ENCODE measurements at places on chromosomes 1 and 21.

GRCh38 chr1:228007801-228008341, 1.1 kb downstream of the WNT3A start:
- no peak for DNase-seq

DNA sequence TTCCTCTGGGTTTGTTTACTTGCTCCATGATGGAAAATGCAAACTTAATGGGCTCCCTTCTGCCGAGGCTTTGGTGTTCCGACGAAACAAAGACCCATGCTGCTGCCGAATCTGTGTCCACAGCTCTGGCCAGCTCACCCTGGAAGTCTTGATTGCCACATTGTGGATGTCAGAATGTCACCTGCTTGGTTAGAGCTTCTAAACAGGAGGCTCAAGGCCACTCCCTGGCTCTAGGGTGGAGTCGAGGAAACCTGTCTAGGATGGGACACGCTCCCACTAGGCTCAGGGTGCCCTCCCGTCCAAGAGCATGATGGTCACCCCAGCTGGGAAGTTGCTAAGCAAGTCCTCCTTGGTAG, 279.3 kb upstream of the VAMP3 start:
- no peak for DNase-seq

DNA sequence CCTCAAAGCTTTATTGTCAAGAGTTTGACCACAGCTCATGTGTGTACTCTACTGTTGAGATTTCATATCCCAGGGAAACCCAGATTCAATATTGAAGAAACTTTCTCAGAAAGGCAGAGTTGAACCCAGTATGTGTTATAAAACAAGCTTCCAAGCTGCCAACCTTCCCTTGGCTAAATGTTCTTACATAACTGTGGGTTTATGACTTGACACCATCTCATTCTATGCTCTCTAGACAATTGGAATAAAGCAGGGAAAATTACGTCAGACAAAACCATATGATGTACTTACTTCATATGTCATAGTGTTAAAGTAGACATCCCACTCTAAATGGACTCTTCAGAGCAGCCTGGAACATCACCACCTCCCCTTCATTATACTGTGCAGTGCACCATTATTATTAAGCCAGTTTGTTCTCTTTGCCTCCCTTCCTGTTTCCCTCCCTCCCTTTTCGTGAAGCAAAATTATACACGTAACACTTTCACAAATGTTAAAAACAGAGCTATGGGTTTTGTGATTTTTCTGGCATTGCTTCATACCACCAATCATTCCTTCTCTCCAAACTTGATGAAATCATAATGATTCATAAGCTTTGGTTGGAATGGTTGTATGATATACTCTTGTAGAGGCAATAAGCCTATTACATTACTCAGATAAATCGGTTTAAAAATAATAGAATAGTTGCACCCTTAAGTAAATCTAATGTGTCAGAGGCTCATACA, 507.2 kb downstream of the LTN1 start:
- DNase-seq, result peak; percentile 85

GRCh38 chr1:234781241-234782065, 171.5 kb upstream of the IRF2BP2 start:
- no peak for DNase-seq

GRCh38 chr1:56526571-56527174, 52.7 kb downstream of the PLPP3 start:
- DNase-seq, result no peak

DNA sequence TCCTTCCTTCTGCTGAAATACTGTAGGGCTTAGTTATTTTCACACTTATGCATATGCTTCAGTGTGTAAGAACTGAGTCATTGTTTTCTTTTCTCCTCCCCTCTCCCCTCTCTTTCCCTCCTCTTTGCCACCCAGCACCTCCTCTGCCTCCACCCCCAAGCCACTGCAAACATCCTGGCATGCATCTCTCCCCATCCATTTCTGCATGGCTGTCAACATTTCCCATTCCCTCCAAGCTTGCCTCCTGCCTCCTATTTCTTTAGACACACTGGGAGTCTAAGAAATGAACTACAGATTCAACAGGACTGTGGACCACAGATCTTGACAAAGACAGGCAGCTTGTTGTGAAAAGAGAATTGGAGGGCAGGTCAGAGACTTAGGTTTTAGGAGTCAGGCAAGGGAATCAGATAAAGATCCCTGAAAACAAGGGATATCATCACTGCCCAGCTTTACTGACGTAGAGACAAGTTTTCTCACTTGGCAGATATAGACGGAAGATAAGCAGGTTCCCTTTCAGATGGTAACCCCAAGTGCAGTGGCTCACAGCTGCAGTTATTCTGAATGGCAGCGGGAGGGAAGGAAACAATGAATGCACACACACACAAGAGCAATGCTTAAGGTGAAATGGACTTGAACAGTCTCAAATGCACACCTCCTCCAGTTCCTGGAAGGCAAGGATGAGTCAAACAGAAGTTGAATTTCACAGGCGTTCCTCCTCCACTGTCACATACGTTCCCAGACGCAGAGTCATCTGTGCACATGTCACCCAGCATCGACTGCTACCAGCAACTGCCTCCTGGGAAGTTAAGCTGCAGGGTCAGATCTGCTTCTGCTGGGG, 56.1 kb downstream of the HIVEP3 start:
- DNase-seq, result peak; percentile 83

- peak; percentile 60 for DNase-seq
Measured at GRCh38 chr1:243525085-243525487, 269.2 kb downstream of the SDCCAG8 start.

DNA sequence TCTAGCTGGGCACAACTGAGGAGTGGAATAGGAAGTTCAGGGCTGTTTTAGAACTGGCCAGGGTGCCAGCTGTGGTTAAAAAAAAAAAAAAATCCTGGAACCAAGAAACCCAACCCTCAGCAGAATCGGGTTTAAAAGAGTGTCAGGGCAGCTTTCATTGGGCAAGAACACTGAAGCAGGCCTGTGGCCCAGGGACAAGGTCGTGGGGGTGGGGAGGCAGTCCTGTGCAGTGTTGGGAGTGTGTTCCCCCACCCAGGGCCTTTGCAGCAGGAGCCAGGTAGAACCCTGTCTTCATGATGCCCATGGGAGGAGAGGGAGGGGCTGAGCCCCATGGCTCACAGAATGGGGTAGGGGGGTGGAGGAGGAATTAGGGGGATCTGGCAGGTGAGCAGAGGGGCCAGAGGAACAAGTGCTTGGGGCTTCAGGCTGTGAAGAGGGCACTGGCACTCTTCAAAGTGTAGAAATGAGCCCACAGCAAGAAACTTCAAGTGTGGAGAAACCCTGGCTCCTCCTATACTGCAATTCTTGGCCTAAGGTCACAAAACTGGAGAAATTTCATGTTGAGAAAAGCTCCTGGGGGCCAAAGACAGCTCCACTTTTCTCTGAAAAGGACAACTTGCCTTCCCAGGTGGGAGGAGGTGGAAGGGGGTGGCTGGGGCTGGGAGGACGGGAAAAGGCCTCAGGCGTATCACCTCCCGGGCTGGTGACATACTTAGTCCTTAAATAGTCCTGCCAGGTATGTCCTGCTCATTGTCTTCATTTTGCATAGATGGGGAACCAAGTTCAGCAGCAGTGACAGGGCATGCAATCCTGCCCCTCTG, 39.3 kb downstream of the KIAA1614 start:
- DNase-seq, result no peak

DNA sequence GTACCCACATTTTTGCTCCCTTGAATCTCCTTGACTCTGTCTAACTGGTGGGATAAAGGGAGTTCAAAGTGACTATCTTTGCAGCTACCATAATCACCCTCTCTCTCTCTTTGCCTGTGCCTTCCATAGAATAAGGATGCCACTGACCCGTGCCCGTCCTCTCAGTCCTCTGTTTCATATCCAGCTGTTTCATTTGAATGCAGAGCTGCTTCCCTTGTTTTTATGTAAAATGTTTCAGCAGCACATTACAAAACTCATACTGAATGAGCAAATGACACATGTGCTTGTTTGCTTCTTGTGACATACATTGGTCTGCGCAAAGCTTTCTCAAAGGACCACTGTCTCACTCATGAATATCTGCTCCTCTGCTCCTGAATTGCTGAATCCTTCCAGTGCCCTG, 38.4 kb downstream of the CDC42 start:
- DNase-seq, result no peak

DNA sequence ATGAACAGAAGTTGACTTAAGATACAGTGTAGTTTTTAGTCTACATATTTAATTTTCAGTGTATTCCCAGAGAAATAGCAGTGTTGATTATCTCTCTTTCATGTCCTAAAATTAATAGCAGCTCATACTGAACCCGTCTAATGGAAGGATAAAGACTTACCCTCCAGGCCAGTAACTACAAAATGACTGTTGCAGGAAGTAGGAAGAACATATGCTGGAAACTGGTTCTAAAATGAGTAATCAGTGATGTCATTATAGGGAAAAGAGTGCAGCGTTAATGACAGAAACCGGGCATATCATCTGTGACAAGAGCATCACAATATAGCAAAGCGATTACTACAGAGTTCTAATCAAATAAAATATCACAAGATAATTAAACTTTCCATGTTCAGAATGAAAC, 385.5 kb downstream of the SMYD3 start:
- DNase-seq, result no peak

DNA sequence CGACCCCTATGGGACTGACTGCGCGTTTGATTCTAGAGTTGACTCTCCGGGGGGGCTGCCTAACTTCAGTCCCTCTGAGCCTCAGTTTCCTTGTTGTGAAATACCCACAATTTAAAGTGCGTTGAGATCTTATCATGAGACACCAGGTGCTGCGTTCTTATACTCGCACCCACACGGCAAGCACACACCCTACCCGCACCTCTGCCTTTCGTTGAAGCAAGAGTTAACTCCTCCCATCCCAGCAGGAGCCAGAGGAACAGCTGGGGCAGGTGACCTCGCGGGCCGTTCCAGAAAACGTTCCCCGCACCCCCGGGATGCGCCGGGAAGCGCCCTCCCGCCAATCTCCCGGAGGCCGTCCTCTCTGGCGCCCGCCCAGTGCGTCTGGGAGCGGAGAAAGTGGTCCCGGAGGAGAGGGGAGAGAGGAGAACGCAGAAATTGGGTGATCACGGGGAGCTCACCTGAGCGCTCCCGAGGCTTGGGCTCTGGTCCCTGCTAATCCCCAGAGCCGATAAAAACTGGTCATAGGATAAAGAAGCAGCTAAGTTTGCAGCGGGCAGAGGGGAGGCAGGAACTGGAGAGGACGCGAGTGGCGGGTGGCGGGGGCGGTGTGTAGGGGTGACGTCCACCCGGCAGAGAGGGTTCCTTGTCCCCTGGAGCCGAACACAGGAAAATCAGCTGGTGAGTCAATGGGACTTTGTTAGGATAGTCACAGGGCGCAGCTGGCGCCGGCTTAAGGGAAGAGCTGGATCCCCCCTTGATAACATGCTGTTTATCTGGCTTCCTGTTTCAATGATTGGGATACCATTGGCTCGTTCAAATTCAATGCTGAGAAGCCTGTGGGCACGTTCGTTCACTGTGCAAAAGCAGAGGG, 869 bp downstream of the NAV1 start:
- DNase-seq, result peak; percentile 58

- no peak for DNase-seq
Measured at GRCh38 chr1:64967381-64967780, 1.0 kb upstream of the JAK1 start.

- DNase-seq, result no peak
Measured at GRCh38 chr21:44317241-44317782, 17.5 kb downstream of the PFKL start.

DNA sequence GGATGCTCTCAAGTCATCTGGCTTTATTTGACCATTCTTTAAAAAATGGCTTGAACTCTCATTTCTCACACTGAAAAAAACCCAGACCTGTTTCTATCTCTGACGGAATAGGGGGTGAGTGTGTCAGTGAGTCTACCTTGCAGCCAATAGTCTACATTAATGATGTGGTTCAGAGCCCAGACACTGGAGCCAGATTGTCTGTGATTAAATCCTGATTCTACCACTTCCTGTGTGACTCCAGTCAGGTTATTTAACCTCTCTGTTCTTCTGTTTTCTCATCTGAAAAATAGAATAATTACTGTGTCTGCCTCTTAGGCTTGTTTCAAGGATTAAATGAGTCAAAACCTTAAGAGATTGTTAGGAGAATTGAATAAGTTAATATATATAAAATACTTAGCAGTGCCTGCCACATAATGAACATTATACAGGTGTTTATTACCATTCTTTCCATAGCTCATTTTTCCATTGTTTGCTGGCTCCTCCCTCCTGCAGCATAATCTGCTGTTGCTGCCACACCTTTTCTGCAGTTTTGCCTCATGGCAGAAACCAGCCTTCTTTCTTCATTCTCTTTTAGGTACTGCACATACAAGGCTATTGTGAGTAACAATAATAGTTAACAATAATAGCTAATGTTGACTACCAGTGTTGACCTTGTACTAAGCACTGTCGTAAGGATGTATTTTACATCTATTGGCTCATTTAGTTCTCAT, 157.6 kb upstream of the IVNS1ABP start:
- no peak for DNase-seq

DNA sequence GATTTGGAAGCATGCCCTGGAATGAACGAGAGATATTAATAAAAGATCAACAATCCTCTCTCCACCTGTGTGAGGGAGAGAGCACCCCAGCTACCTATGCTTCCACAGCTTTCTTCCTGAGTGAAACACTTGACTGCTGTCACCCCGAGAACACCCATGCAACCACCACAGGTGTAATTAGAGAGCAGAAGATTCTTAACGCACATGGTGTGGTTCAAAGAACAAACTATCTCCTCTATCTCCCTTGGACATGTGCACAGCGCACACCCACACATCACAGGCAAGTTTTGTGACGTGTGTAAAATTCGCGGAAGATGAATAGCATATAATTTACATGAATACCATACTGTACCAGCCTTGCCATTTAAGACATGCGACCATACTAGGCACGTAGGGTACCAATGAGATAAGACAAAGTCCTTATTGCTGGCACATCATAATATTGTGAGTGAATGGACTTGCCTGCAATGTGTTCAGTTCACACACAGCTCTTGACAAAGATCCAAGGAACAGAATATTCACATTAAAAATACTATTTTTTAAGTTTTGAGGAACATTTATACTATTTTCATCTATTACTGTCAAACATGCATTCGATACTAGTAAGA, 11.6 kb downstream of the ERRFI1 start:
- DNase-seq, result no peak

DNA sequence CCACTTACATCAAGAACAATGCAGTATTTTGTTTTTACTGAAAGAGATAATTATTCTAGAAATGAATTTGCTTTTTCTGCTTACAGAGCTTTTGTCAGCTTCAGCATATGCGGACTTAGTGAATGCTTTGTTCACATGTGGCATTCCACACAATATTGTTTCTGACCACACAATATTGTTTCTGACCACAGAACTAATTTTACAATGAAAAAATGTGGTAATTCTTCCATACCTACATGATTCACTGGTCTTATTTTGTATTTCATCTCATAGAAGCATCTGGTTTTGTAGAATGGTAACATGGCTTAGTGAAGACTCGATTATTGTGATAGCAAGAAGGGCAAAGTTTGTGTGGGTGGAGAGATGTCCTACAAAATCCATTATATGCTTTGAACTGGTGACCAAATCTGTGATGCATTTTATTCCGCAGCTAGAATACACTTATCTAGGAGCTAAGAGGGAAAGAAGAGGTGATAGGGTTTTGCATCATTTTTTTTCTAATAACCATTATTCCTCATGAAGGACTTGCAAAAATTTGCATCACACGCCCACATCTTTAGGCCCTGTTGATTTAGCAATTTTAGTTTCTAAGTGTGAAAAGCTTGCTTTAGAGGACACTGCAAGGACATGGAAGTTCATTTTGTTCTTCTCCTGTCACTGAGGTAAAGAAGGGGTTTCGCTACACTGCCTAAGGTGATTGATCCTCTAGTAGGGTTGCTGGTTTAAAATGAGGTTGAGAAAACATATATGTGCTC, 75.3 kb downstream of the HLX start:
- DNase-seq, result peak; percentile 85
